Stimulated activated CD8-positive, alpha-beta memory T cell treated with anti-CD3 and anti-CD28 coated beads, Interleukin-15, amount 100 ng/mL, for 48 hours (primary cell): ENCODE measurements at places on chromosomes 5 and 9.

- no peak for DNase-seq
Observed at GRCh38 chr9:7937761-7938491, 138.3 kb upstream of the DMAC1 start.

- DNase-seq, result no peak
Observed at GRCh38 chr5:142325725-142326479, 1.1 kb upstream of the SPRY4 start.

GRCh38 chr5:175456105-175456742, 12.2 kb upstream of the DRD1 start:
- DNase-seq, result no peak

- no peak for DNase-seq
Observed at GRCh38 chr9:8621416-8621815, 821.8 kb upstream of the DMAC1 start.

GRCh38 chr9:90818279-90818678, 16.7 kb downstream of the SYK start:
- no peak for DNase-seq

DNA sequence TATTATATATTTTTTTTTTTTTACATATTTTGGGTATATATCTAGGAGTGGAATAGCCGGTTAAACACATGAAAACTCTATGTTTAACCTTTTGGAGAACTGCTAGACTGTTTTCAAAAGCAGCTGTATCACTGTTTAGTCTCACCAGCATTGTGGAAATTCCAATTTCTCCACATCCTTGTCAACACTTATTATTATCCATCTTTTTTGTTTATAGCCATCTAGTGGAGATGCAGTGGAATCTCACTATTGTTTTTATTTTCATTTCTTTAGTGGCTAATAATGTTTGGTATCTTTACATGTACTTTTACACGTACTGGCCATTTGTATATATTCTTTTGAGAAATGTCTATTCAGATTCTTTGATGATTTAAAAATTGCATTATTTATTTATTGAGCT, 22.7 kb upstream of the CCDC180 start:
- DNase-seq, result no peak
